ENCODE measurements at places on chromosomes 4 and X. TPM values are rescaled to one million over a fixed set of nuclear protein-coding genes. Genes with fewer than 3 reads are reported as not detected.

DNA sequence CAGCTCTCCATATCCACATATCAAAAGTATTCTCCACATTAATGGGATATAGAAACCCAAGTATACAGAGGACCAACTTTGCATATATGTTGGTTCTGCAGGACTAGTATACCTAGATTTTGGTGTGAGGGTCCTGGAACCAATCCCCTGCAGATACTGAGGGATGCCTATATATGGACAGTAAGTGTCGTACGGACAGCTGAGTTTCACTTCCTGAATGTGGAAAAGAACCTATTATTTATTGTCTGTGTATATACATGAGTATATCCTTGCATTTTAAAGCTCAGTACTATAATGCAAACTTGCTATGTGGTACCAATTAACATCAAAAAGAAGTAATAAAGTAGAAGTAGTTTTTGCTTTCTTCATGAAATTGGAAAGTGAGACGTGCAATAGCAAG, 101.9 kb downstream of the FBXW7 start:
- DNase-seq: no peak

DNA sequence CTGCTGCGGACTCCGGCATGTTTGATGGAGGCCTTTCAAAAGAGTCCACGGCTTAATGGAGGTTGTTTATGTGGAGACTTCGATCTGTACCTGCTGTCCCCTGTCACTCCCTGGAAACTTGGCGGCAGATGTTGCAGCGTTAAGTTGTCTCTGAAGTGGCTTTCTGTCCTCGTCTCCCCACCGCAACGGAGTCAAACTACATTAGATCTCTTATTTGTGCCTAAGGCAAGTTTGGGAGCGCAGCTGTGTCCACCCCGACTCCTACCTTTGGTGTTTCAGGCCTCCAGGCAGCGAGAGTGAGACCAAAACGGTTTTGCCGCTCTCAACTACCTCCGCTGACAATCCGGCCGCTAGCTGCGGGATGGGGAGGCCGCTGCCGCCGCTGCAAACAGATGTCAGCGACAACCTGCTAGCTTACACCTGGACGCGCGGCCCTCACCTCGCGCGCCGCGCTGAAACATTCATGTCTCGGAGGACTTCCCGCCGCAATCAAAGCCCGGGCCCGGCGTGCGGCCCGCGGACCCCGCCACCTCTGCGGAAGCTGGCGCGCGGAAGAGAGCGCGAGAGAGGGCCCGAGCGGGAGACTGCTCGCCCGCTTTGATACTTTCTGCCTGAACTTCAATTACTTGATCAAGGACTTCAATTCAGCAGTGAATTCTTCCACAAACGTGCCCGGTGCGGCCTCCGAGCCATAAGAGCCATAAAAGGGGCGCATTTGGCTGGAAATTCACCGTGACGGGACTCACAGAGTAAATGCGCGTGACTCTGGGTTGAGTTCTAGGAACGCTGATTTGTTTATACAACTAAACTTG, 108.4 kb downstream of the ANTXR2 start:
- no peak for DNase-seq

- DNase-seq: no peak
Measured at GRCh38 chr4:58499182-58499581, 1389.0 kb upstream of the IGFBP7 start.

GRCh38 chr4:125319311-125319710, 4.6 kb downstream of the FAT4 start:
- DNase-seq: no peak

GRCh38 chr4:142566777-142567176, 279.3 kb downstream of the INPP4B start:
- DNase-seq: no peak

GRCh38 chr4:134343656-134344055, 142.1 kb upstream of the PABPC4L start:
- no peak for DNase-seq

- DNase-seq: no peak
Measured at GRCh38 chr4:173185847-173186510, 17.4 kb downstream of the GALNT7 start.

GRCh38 chr4:121165206-121165605, 1.1 kb upstream of the TNIP3 start:
- no peak for DNase-seq

DNA sequence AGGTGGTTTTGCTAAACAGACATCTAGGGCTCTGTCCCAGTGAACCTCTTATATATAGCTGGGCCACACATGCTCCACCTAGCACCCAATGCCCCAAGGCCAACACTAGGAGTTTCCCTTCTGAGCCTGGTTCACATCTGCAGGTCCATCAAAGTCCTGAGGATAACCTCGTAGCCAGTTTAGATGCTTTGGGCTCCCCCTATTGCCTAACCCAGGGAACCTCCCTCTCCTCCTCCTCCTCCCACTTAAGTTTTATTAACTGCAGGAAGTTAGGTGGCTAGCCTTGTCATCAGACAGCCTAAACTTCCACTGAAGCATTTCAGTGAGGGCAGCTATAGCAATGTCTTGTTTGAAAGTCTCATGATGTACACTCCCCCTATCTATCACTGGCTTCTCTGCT, 88.0 kb downstream of the GUCY2F start:
- no peak for DNase-seq

- DNase-seq: no peak
Measured at GRCh38 chr4:157271166-157271869, 50.8 kb downstream of the GRIA2 start.

Gene OR13H1
- total RNA-seq: not detected

Gene NIPAL1
- total RNA-seq: 0.73 TPM

Gene MAGEA11
- total RNA-seq: not detected

Gene CLNK
- total RNA-seq: 0.58 TPM

Gene GPR119
- total RNA-seq: not detected

Gene RGN
- 0.24 TPM for total RNA-seq

Gene ADH1C
- not detected for total RNA-seq
